ENCODE measurements at places on chromosomes 2 and 18. TPM values are rescaled to one million over a fixed set of nuclear protein-coding genes. Genes with fewer than 3 reads are reported as not detected.

LOXHD1 gene
- not detected for total RNA-seq

FBLN7 gene
- total RNA-seq: 0.37 TPM

TUBA3E gene
- 0.62 TPM for total RNA-seq

ACTG2 gene
- not detected for total RNA-seq

GALNT14 gene
- total RNA-seq: 41.6 TPM

FABP1 gene
- not detected for total RNA-seq

FBXO15 gene
- 0.29 TPM for total RNA-seq

TMEM169 gene
- 0.42 TPM for total RNA-seq

SERPINB13 gene
- not detected for total RNA-seq

THSD7B gene
- total RNA-seq: not detected

CRACDL gene
- 3.2 TPM for total RNA-seq

TAF4B gene
- total RNA-seq: 4.8 TPM

DES gene
- total RNA-seq: 0.29 TPM

LYPD1 gene
- total RNA-seq: 14.4 TPM

ZC3H8 gene
- 13.8 TPM for total RNA-seq

ZSCAN30 gene
- total RNA-seq: 0.95 TPM

FOXD4L1 gene
- total RNA-seq: 0.24 TPM

GBX2 gene
- 3.0 TPM for total RNA-seq

PHLPP1 gene
- 7.4 TPM for total RNA-seq

CTNNA2 gene
- total RNA-seq: 0.14 TPM

OR6B2 gene
- total RNA-seq: not detected

COL4A3 gene
- 0.59 TPM for total RNA-seq

KCNJ3 gene
- total RNA-seq: not detected

APLF gene
- 0.66 TPM for total RNA-seq

NIFK gene
- total RNA-seq: 82.2 TPM

REG3G gene
- not detected for total RNA-seq

TWIST2 gene
- 16.6 TPM for total RNA-seq

SUCLG1 gene
- 96.8 TPM for total RNA-seq

PROC gene
- total RNA-seq: 4.6 TPM

NEURL3 gene
- total RNA-seq: 0.87 TPM

ALPG gene
- 0.45 TPM for total RNA-seq

HRH4 gene
- total RNA-seq: not detected

SERPINB10 gene
- not detected for total RNA-seq

TANC1 gene
- 6.9 TPM for total RNA-seq

C1GALT1C1L gene
- total RNA-seq: 2.6 TPM

CXCR4 gene
- total RNA-seq: 0.71 TPM

MC5R gene
- total RNA-seq: not detected

GAREM1 gene
- 6.1 TPM for total RNA-seq

FAM117B gene
- 2.4 TPM for total RNA-seq

LRP2 gene
- total RNA-seq: not detected

UGT1A4 gene
- total RNA-seq: not detected

CYP20A1 gene
- total RNA-seq: 9.9 TPM

GTF3C2 gene
- 61.4 TPM for total RNA-seq

ABHD1 gene
- total RNA-seq: 0.98 TPM

MPP4 gene
- total RNA-seq: 0.07 TPM

BOLL gene
- not detected for total RNA-seq

CD226 gene
- 0.08 TPM for total RNA-seq

TOGARAM2 gene
- 0.16 TPM for total RNA-seq

C2orf72 gene
- total RNA-seq: 7.6 TPM

CROCC2 gene
- total RNA-seq: not detected

TSGA10 gene
- total RNA-seq: 3.1 TPM

CYB5A gene
- 140 TPM for total RNA-seq

SLC11A1 gene
- 0.20 TPM for total RNA-seq
